Thymus (tissue), 14 donors: ENCODE measurements at places on chromosomes 4 and X.
A peak's percentile ranks its signal among the peaks of the same experiment; 100 is the strongest.

DNA sequence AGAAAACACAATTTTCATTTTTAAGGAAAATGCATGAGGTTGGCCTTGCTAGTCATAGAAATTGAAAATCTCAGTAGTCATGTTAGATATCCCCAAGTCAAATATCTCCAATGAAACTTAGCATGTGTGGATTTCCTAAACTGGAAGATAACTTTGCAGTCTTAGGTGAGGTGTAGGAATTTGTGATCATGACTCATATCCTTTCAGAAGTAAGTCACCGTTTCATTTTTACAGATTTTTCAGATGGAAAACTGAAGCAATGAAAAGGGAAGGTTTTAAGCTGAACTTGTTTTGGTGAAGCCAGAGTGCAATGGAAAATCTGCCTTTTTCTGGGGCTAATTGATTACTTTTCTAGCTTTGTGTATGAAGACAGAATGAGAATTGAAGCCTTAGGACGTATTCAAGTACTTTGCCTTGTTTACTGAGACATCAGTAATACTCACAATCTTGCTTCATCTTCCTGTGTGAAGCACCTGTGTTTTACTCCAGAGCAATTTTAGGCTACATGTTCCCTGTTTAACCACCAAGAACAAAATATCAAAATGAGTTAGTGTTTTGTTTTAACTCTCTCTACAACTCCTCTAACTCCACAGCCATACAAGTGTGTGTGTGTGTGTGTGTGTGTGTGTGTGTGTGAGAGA is 1662.8 kb upstream of the ADGRL3 start:
- no peak for DNase-seq

DNA sequence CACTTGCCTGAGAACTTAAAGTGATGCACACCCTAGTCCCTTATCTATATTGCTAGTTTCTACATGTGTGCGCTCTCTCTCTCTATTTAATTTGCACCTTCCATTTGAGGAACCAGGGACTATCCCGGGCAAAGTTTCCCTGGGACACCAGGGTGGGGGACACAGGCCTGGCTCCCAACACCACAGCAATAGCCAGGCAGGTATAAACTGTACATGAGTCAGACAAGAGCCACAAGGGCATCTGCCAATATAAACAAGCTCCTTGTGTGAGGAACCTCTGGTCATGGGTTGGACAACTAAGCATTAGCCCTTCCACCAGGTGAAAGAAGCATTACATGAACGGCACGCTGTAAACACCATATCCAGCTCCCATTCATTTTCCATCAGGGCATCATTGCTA is 455.5 kb downstream of the STIM2 start:
- no peak for DNase-seq

GRCh38 chrX:2542826-2543521 is 42.2 kb upstream of the DHRSX start:
- no peak for DNase-seq

GRCh38 chrX:119726900-119727555 is 31.4 kb upstream of the SOWAHD start:
- peak; percentile 79 for DNase-seq

GRCh38 chr4:52648836-52649235 is 10.3 kb downstream of the USP46 start:
- no peak for DNase-seq

- DNase-seq, result no peak
Measured at GRCh38 chrX:9182041-9182440, 148.1 kb upstream of the FAM9B start.

GRCh38 chrX:9902656-9903055 is 64.5 kb upstream of the CLDN34 start:
- DNase-seq, result no peak

DNA sequence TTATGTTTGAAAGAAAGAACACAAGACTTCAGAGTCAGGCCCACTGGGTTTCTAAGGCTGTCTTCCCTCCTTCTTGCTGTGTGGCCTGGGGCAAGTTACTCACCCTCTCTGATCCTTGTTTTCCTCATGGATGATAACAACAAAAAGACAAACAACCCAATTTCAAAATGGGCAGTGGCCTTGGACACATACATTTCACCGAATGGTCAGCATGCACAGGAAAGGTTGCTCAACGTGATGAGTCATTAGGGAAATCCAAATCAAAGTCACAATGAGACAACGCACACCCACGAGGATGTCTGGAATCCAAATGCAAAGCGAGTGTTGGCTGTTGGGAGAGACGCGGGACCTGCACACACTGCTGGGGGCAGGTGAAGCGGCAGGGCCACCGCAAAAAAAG is 50.8 kb upstream of the PPP2R2C start:
- DNase-seq, result no peak

GRCh38 chr4:90982813-90983212 is 855.6 kb downstream of the CCSER1 start:
- no peak for DNase-seq

- DNase-seq, result no peak
Measured at GRCh38 chrX:58025979-58026378, 115.7 kb upstream of the ZXDA start.
